ENCODE measurements at places on chromosomes 2 and 18. TPM values are rescaled to one million over a fixed set of nuclear protein-coding genes. Genes with fewer than 3 reads are reported as not detected.
A peak's percentile ranks its signal among the peaks of the same experiment; 100 is the strongest.

Gene PHLPP1
- total RNA-seq: 10.8 TPM

Gene RSAD2
- total RNA-seq: 6.2 TPM

Gene SERPINB4
- total RNA-seq: not detected

Gene FAM237A
- total RNA-seq: not detected

Gene SLC9A4
- not detected for total RNA-seq

Gene OSR1
- 45.5 TPM for total RNA-seq

Gene RAD51AP2
- not detected for total RNA-seq

Gene DIPK1C
- 0.42 TPM for total RNA-seq

DNA sequence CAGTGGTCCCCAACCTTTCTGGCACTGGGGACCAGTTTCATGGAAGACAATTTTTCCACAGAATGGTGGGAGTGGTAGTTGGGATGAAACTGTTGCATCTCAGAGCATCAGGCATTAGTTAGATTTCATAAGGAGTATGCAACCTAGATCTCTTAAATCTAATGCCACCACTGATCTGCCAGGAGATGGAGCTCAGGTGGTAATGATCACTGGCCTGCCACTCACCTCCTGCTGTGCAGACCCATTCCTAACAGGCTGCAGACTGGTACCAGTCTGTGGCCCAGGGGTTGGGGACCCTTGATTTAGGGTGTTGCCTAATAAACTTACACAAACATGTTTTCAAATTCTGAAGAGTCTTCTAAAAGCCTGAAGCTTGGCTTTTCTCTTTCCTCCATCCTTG lies 261.3 kb downstream of the CDH19 start:
- no peak for ATAC-seq

DNA sequence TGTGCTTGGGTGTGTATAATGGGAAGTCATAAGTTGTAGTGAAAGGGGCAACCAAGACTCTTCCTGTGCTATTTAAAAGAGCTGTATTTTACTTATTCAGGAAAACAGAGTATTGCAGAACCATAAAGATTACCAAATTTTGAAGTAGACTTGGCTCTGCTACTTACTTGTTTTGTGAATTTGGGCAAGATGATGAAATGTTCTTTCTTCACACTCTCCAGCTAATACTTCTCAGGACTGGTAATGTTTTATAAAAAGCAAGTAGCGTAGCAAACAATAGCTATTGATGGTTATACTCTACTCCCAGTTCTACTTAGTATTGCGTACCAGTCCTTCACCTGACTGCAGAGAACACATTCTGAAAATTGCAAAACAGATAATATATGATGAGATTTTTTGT lies 374.1 kb downstream of the ARHGAP15 start:
- peak; percentile 59 for ATAC-seq

GRCh38 chr2:121377646-121378045 lies 92.6 kb upstream of the TFCP2L1 start:
- ATAC-seq: no peak

- ATAC-seq: no peak
Observed at GRCh38 chr2:101116841-101117552, 34.2 kb downstream of the TBC1D8 start.

GRCh38 chr2:171227066-171227782 lies 66.5 kb upstream of the TLK1 start:
- no peak for ATAC-seq

GRCh38 chr2:50649626-50650402 lies 382.1 kb downstream of the NRXN1 start:
- ATAC-seq: no peak

DNA sequence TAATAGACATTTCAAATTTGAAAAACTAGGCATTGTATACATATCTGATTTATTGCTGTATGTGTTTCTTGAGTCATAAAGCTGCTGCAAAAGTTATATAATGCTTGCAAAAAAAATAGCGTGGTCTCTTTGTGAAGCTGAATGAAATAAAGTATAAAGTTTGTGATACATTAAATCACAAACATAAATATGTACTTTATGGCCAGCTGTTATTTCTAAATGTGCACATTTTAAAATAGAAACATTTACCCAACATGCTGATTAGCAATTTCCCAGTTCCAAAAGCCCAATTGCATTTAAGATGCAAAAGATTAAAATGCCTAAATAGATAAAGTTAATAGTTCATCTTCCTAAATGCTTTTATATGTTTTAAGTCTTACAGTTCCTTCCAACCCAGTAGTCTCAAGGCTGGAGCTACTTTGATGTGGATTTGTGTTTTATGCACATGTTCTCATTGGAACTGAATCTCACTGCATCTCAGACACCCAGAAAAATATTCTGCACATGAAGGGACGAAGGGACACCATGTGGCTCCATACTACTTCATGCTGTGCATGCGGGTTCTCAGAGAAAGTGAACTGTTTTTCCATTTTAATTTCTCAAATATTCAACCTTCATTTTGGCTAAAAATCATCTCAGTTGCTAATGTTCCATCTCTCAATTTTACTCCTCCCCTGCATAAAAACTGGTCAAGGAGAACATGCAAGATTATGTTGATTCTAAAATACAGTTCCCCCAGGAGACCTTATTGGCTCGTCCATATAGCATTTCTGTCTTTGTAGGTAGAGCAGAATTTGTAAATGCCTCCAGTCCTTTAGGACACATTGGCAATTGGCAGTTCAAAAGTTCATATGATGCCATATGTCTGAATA lies 304.6 kb downstream of the MTX2 start:
- ATAC-seq: no peak

GRCh38 chr2:220043990-220044335 lies 416.5 kb downstream of the SLC4A3 start:
- no peak for ATAC-seq

DNA sequence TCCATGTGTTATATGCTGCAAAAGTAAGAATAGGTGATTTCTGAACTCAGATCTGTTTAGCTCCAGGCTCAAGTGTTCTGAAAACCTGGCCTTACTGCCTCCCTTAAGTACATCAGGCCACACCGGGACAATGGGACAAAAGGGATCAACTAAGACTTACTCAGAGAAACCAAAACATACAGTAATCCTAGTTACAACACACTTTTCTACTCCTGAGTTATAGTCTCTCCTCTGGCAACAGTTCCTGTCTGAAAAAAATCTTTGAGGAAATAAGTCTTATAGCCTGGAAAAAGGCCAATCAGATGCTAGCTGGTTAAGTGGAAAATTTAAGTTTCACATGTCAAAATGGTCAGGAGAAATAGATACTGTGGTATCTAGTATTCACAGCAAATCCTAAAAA lies 5.6 kb downstream of the METTL5 start:
- no peak for ATAC-seq

DNA sequence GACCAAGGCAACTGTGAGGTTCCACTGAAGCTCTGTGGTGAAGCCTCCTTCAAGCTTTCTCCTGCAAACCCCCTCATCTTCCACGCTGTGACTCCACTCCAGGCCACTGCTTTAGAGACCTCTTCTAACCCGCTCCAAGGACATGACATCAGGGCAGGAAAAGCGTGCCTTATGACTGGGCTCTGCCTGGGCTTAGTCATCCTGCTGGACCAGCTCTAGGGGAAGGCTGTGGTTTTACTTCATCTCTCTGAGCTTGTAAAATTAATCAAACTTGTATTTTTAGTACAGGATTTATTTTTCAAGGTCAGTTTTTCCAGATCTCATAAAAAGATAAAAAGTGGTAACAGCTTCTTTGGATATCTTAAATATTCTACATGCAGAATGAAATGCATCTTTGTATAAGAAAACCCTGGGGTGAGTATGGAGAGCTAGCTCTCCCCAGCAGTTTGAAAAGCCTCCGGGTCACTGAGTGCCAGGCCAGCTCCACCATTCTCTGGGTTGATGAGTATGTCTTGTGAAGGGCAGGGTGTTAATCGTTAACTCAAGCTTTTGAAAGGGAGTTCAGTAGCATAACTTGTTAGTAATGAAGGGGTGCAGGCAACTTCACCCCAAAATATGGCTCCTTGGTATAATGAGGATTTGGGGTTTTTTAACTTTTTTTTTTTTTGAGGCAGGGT lies 33.1 kb upstream of the YPEL5 start:
- peak; percentile 44 for ATAC-seq

GRCh38 chr2:217666338-217666737 lies 336.5 kb downstream of the TNS1 start:
- ATAC-seq: no peak

DNA sequence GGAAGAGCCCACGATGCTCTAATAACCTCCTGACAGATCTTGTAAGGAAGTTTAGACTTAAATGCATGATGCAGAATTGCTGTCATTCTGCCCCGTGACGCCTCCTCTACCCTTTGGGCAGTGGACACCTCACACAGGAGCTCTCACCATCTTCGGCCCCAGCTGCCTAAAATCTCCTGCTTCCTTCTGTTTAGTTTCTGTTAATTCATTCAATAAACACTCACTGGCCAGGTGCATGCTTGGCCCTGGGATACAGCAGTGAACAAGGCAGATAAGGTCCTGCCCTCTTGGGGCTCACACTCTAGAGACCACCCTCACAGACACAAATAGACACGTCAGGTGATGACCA lies 81.1 kb downstream of the SEPTIN10 start:
- ATAC-seq: no peak

DNA sequence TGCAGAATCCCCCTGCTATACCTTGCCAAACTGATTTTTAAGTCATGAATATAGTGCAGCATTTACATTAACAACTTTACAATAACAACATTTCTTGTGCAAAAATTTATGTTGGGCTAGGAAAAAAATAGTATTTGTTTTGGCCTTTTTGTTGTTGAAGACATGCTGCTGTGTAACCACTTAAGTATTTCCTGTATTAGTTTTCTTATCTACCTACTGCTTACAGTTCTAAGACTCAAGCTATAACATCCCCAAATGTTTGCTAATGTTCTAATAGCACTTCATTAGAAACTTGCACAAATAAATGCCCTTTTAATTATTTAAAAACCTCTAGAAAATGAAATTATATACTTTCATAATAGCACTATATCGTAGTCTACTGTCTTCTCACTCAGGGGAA lies 154.3 kb upstream of the DOCK10 start:
- ATAC-seq: no peak

- peak; percentile 83 for ATAC-seq
Observed at GRCh38 chr2:36438449-36438977, 82.9 kb downstream of the CRIM1 start.

GRCh38 chr18:37872562-37872961 lies 307.0 kb upstream of the CELF4 start:
- ATAC-seq: no peak

DNA sequence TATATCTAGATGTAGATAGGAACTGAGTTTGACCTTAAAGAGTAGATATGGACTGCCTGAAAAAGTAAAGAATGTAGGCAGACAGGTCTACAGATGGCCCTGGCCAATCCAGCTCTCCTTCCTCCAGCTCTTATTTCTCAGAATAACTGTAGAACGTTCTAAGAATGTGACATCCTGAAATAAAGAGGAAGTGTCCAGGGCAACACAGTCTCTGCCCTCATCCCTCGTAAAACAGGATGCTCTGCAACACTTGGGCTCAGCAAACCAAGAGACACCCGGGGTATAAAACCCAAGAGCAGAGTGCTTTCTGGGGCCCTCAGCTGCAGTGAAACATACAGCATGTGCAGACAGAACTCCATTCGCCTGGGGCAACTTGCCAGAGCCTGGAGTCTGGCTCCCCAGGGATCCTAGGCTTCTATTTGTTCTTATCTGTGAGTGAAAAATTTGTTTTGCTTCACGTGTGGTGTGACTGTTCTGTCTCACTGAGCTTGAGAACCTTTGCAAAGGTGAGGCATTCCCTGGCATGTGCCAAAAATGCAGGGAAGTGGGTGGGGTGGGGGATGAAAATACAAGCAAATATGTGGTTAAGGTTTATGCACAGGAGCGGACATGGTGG lies 401.0 kb downstream of the SETBP1 start:
- no peak for ATAC-seq

GRCh38 chr2:177772529-177772928 lies 300.0 kb downstream of the PDE11A start:
- ATAC-seq: no peak

DNA sequence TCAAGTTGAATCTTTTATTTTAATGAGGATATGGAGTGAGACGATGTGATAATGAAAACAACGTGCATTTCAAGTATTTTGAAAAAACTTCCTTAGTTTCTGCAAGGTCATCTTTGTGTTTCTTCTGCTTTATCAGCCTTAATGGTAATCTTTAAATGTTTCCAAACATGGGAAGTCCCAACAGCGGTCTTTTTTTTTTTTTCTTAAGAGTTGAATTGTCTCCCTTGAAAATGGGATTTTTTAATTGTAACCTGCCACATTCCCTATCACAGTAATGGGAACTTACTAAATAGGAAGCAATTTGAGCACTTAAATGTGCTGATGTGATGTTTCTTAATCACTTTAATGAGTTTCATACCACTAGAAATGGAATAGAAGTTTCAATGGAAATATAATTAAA lies 45.8 kb downstream of the ATIC start:
- ATAC-seq: no peak

DNA sequence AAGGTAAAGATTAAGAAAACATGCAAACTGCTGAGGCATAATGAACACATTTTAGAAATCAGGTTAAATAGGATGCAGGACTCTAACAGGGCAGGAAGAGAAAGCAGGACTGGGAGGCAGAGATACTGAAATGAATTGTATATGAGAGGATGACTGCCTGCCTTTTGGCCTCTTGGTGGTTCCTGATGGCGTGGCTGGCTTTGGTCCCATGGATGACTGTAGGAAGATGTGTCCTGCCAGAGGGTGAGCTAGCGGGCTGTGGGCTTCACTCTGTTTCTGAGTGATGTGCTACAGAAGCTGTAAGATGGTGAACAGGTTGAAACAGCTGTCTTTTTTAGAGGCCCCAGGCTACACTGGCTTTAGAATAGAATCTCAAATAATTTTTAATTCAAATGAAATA lies 517.0 kb downstream of the SLC4A3 start:
- ATAC-seq: no peak

Measured in gastroesophageal sphincter (tissue), 4 donors.